Inflammatory macrophage treated with lipopolysaccharide for 1 hour (primary cell): ENCODE measurements at places on chromosomes 1 and 21.

- no peak for DNase-seq
Measured at GRCh38 chr1:158149175-158149574, 31.5 kb upstream of the CD1D start.

- DNase-seq = no peak
Measured at GRCh38 chr1:18139198-18139981, 31.8 kb downstream of the IGSF21 start.

- DNase-seq = no peak
Measured at GRCh38 chr1:115301438-115302020, 36.5 kb downstream of the NGF start.

- DNase-seq = no peak
Measured at GRCh38 chr1:185309566-185309965, 7.5 kb downstream of the IVNS1ABP start.

DNA sequence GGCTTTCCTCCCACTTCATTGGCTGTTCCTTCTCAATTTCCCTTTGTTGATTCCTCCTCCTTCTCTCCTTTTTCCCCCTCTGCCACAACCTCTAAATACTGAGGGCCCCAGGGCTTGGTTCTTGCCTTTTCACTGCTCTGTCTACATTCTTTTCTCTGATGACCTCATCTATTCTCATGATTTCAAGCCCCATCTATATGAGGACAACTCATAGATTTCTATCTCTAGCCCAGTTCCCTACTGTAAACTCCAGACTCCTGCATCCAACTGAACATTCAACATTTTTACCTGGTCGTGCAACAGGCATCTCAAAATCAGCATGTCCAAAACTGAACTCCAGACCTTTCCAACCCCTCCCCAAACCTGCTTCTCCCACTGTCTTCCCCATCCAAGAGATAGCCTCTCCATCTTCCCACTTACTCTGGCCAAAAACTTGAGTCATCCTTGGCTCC lies 11.5 kb upstream of the SLC9A1 start:
- DNase-seq = no peak

- DNase-seq = no peak
Measured at GRCh38 chr1:174812656-174813055, 187.1 kb upstream of the CACYBP start.

DNA sequence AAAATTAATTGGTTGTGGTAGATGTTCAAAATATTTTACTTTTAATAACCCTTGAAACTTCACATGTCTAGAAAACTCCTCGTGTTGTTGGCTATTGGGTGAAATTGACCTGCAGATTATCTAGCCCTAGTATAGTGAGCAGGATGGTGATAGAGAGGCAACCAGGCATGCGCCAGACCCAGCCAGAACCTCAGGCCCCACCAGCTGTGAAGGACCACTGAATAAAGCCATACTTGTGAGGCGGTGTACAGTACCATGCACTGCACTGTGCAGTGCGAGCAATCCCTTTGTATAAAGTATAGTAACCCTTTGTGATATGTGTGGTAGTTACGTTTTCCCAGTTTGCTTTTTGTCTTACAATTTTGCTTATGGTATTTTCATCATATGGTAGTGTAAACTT lies 8.5 kb downstream of the TTF2 start:
- DNase-seq = no peak

- no peak for DNase-seq
Measured at GRCh38 chr1:185498207-185498606, 181.2 kb upstream of the IVNS1ABP start.

DNA sequence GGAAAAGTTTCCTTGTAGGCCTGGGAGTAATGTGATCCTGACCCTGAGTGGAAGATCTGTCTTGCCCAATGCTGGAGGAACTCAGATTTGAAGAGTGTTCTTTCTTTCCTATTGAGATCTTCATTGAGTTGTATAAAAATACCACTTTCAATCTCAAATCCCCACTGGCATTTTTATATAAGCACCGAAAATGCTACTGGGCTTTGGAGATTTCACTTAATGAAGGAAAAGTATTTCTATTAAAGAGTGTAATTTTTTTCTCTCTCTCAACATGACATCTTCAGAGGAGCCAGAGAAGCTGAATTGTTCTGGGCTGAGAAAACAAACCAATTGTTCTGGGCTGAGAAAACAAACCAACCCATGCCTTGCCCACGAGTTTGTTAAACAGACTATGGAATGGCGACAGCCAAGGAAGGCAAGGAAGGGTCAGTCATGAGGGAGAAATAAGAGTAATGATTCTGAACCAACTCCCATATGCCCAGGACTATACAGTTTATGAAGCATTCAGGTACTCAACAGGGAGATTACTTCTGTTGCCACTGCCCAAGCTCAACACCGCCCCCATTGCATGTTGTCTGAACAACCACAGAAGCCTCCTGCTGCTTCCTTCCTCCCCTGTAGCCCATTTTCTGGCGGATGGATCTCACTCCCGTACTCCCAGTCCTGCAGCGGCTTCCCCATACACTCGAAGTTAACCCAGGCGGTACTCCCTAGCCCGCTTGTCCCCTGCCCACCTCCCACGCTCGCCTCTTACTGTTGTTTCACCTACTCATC lies 103.2 kb downstream of the BEND5 start:
- no peak for DNase-seq

GRCh38 chr1:34721646-34722355 lies 33.0 kb upstream of the GJB5 start:
- no peak for DNase-seq
